ENCODE measurements at places on chromosomes 12 and 14.

GRCh38 chr14:36690311-36691040 is 28.8 kb downstream of the PAX9 start:
- DNase-seq: peak; percentile 46

GRCh38 chr14:43361751-43362150 is 1145.3 kb downstream of the FSCB start:
- no peak for DNase-seq

DNA sequence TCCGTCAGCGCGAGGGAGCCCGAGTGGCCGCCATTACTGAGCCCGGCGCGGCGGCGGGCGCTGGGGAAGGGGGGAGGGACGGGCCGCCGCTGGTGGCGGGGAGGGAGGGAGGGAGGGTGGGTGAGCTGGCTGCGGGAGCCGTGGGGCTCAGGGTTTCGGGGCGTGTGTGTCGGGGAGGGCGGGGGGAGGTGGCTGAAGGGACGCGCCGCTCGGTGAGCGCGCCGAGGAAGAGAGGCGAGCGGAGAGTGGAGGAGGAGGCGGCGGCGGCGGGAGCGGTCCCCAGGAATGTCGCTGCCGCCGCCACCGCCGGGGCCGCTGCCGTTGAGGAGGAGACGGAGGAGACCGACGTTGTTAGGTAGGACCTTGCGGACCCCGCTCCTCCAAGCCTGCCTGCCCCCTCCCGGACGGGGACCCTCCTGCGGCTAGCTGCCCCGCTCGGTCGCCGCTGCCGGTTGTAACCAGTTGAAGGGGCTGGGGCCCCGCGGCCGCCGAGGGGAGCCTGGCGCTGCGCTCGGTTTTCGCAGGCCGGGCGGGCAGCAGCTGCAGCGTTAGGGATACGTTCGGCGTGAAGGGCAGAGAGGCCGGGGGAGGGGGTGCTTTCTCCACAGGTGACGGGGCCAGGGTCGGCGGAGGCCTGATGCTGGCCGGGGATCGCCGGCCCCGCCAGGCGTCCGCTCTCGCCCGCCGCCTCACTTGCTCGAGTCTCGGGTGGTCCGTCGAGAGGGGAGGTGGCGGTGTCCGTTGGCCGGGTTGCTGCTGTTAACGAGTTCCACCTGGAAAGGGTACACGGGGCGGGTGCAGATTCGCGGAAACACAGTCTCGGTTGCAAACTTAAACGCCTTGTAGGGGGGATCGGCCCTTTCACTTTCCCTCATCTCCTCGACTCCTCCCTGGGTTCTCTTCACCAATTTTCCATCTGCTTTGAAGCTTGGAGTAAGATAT is at the start of gene ARHGAP5:
TSS of gene ARHGAP5 (plus strand) at position 224 of the 942 bp plus-strand sequence. CDS start 13,366 bp downstream, outside the sequence.
- DNase-seq: peak; percentile 37

DNA sequence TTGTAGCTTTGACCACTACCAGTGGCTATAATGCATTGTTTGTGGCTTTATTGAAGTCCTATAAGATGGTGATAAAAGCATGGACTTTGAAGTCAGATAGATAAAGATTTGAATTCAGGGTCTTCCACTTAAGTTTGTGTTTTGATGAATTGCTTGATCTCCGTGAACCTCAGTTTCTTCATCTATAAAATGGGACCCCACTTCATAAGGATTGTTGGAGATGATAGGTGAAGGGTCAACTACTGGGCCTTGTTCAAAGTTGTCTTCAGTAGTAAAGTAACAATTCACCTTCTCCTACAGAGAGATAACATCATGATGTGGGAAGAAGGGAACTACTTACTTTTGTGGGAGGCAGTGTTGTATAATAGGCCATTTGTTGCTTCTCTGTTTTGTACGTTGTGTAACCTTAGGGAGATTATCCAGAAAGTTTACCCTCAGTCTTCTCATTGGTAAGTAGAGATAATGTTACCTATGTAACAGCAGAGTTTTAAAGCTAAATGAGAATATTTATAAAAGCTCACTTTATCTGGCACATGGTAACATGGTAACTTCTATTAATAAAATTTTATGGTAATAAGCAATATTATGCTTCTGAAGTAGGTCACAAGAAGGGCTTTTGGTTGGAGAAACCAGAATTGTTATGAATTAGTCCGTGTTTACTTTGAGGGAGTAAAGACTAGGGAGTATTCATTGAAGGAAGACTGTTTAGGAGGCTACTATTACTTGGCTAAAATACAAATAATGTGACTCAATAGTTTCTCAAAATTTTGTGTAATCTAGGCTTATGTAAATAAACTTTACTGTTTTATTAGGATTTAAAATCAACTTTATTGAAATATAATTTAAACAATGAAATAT is 15.1 kb downstream of the ADIPOR2 start:
- no peak for DNase-seq

- peak; percentile 50 for DNase-seq
Measured at GRCh38 chr12:115871714-115872113, 405.8 kb downstream of the MED13L start.

DNA sequence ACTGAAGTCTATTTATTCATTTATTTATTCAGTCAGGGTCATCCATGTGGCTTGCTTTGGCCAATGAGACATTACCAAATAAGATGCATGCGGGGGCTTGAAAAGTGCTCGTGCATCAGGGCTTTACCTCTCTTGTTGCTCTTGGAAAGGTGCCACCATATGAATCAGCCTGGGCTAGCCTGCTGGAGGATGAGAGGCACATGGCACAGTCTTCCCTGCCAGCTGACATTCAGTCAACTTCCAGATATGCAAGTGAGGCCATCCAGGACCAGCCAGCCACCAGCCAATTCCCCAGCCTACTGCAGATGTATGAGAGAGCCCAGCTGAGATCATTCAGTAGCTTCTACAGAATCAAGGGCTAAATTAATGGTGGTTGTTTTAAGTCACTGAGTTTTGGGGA is 105.2 kb upstream of the RPH3A start:
- peak; percentile 48 for DNase-seq

DNA sequence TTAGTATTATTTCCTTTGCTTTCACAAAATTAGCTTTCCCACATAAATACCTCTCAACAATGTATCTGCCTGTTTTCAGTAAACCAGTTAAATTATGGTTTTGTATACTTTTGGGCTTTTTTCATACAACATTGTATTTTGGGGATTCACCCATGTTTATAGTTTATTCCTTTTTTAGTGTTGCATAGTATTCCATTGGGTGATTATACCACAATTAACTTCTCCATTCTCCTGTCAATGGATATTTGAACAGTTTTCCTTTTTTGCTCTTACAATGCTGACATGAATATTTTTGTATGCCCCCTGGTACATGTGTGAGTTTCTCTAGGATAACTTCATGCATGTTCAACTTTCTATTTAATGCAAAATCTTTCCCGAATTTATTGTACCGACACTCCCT is 12.6 kb upstream of the NDUFA12 start:
- DNase-seq: no peak

DNA sequence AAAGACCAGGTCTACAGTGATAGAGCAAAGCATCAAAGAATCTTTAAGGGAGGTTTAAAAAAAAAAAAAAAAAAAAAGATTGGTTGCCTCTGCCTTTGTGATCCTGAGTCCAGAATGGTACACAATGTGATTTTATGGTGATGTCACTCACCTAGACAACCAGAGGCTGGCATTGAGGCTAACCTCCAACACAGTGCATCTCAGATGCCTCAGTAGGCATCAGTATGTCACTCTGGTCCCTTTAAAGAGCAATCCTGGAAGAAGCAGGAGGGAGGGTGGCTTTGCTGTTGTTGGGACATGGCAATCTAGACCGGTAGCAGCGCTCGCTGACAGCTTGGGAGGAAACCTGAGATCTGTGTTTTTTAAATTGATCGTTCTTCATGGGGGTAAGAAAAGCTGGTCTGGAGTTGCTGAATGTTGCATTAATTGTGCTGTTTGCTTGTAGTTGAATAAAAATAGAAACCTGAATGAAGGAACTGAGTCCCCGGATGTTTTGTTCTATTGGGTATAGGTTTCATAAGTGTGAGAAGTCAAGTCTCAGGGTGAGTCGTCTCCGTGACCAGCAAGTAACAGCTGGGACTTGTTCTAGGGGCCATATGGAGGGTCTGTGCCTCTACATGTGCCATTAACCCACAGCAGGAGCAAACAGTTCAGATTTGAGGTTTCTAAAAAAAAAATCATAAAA is 9.3 kb downstream of the PEBP1 start:
- no peak for DNase-seq

- DNase-seq: no peak
Measured at GRCh38 chr12:115698257-115698656, 579.2 kb downstream of the MED13L start.

GRCh38 chr12:24222968-24223367 is 273.5 kb upstream of the SOX5 start:
- DNase-seq: peak; percentile 18

- no peak for DNase-seq
Measured at GRCh38 chr12:62724285-62724684, 210.7 kb downstream of the PPM1H start.

DNA sequence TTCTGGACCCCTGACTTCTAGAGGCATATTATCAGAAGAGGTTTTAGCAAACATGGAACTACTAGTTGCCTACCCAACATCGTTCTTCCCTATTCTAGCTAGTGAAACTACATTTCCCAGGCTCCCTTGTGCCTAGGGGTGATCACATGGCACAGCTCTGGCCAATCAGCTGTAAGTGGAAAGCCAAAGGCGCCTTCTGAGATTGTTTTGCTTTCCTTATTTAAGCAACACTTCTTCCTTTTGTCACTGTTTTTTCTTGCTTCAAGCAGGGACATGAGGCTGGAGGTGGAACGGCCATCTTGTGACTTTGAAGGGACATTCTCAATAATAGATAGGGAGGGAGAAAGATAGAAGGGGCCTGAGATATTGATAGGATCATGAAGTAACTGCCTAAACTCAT is 136.7 kb downstream of the ZNF664 start:
- peak; percentile 61 for DNase-seq

GRCh38 chr12:85468356-85469157 is 188.5 kb downstream of the ALX1 start:
- DNase-seq: peak; percentile 25

DNA sequence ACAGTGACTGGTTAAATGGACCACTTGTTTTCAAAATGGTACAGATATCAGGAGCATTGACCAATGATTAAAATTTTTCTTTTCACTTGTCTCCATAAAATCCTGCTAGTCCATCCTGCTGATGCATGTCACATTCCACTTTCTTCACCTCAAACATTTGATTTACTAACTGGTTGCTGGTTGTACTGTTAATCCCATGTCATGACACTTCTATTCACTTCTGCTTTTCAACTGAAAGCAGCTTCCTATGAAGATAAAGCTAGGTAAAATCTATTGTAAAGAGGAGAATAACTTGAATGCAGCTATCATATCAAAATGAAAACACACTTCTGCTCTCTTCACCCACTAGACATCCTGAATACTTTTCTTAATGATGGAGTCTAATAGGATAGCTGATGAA is 149.6 kb upstream of the OTX2 start:
- DNase-seq: no peak

GRCh38 chr14:98189062-98189461 is 1082.9 kb downstream of the BCL11B start:
- DNase-seq: no peak

- DNase-seq: no peak
Measured at GRCh38 chr14:85853996-85854526, 324.1 kb downstream of the FLRT2 start.

GRCh38 chr14:100328495-100329163 is 5.5 kb downstream of the SLC25A47 start:
- DNase-seq: no peak

- no peak for DNase-seq
Measured at GRCh38 chr12:50985322-50985721, 33.0 kb downstream of the HIGD1C start.

DNA sequence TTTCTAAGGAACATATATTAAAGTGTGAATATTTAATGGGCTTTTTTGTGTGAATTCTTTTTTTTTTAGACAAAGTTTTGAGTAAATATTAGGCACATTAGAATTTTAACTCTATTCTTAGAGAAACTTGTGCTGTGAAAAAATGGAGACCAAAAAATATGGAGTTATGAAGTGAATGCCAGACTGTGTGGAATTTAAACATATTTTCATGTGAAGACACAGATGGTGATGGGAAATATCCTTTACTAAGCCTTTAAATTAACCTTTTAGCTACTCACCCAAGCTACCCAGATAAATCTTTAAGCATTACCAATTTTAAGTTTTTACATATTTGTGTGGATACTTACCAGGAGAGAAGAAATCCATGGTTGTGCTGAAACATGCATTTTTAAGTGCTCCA is 148.8 kb upstream of the OTX2 start:
- no peak for DNase-seq

DNA sequence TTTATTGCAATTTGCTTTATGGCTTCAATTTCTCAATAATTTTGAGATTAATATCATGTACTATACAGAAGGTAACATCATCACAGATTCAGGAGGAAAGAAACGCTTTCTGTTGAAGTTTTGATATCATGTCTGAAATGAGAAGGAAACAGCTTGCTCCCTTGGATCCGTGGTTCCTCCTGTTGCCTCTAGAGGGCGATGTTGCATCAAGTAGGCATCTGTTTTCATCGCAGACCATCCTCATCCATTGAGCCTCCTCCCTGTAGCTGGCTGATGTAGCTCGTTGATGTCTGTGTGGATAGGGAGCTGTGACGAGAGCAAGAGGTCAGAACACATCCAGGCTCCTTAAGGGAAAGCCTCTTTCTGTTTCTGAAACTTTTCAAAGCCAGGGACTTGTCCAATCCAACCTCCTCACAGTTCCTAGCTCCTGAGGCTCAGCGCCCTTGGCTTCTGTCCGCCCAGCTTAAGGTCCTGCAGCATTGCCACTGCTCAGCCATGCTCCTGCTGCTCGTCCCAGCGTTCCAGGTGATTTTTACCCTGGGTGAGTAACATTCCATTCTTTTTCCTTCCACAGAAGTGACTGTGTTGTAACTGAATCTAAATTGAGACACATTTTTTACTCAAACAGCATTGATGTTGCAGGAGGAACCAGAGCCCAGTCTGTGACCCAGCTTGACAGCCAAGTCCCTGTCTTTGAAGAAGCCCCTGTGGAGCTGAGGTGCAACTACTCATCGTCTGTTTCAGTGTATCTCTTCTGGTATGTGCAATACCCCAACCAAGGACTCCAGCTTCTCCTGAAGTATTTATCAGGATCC is 304.8 kb upstream of the OR4E1 start:
- peak; percentile 71 for DNase-seq

- DNase-seq: no peak
Measured at GRCh38 chr12:63064080-63064479, 86.9 kb downstream of the AVPR1A start.

DNA sequence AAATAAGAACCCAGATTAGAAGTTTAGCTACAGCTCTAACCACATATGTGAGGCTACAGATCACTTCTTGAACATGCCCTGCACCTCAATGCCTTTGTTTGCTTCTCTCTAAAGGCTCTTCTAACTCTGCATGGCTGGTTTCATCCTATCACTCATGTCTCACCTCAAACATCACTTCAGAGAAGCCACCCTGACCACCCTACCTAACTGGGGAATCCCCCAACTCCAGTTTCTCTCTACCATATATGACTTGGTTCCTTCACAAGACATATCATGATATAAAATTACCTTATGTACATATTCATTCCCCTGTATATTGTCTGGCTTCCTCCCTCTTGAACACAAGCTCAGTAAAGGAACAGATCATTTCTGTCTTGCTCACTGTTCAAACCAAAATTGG is 250.2 kb upstream of the GRIP1 start:
- no peak for DNase-seq

DNA sequence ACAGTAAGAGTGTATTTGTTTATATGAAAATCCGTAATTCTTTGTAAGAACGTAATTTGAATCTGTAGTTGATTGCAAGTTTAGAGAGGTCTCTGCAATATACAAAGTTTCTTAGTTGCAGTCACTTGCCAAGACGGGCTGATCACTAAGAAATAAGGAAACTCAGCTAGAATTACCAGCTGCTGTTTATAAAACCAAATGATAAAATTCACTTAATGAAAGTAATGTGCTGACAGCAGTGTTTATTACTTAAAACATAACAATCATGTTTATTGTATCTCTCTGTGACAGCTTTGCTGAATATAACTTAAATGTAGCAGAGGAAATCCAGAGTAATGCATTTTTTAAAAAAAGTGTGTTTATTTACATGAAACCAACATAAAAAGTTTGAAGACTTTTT is 31.2 kb downstream of the SRGAP1 start:
- DNase-seq: no peak
